WTC11 (cell line): ENCODE measurements at places on chromosomes 7 and 10. TPM values are rescaled to one million over a fixed set of nuclear protein-coding genes. Genes with fewer than 3 reads are reported as not detected.
A peak's percentile ranks its signal among the peaks of the same experiment; 100 is the strongest.

- no peak overlapping the region for H3K4me3 ChIP-seq
- H3K27me3 ChIP-seq = no peaks in the 10 kb centered on the region
- no peak for DNase-seq
- no peaks in the 10 kb centered on the region for H3K36me3 ChIP-seq
These were observed 170.0 kb upstream of the MKLN1 start for GRCh38 chr7:131157530-131158243.

- DNase-seq = no peak
- peaks cover 5% of the 10 kb centered on the region; the same call in 1 of the 2 replicates for H3K36me3 ChIP-seq
- H3K27ac ChIP-seq = no peak overlapping the region
- H3K4me1 ChIP-seq = peaks cover 43% of the 10 kb centered on the region
- no peak overlapping the region for H3K4me3 ChIP-seq
- no peaks in the 10 kb centered on the region for H3K27me3 ChIP-seq
These were observed 386.0 kb downstream of the RPS24 start for GRCh38 chr10:78419481-78420265.

GRCh38 chr7:5360451-5360850 is 63.2 kb downstream of the TNRC18 start:
- DNase-seq = no peak
- peaks cover 11% of the 10 kb centered on the region for H3K36me3 ChIP-seq
- no peaks in the 10 kb centered on the region for H3K4me1 ChIP-seq

MLXIPL gene
- total RNA-seq = 20.4 to 26.6 TPM (median 23.8 TPM) in 3 replicates

DNA sequence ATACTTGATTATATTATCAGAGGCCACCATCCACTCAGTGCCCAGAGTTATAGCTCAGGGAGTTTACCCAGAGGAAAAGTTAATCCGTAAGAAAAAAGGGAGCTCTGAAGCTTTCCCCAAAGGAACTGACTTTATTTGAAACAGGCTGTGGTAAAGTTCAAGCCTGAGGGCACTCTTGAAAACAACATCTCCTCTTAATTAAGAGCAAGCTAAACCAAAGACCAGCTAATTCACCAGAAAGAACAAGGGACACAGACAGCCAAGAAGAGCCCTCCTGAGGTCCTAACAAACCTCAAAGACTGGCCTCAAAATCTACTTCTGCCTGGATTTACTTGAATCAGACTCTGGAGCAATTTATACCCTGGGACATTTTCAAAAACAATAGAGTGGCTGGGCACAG is 159.6 kb upstream of the CHST15 start:
- H3K27ac ChIP-seq = no peak overlapping the region
- H3K4me3 ChIP-seq = no peak overlapping the region
- peaks cover 4% of the 10 kb centered on the region for H3K36me3 ChIP-seq
- H3K4me1 ChIP-seq = no peaks in the 10 kb centered on the region
- DNase-seq = no peak

- no peak for DNase-seq
- H3K36me3 ChIP-seq = no peaks in the 10 kb centered on the region
- H3K4me1 ChIP-seq = peaks cover 24% of the 10 kb centered on the region
- no peak overlapping the region for H3K27ac ChIP-seq
These were observed 82.9 kb downstream of the PRTFDC1 start for GRCh38 chr10:24869354-24870015.

- no peaks in the 10 kb centered on the region for H3K36me3 ChIP-seq
- peaks cover 6% of the 10 kb centered on the region; the same call in 1 of the 2 replicates for H3K4me1 ChIP-seq
- DNase-seq = no peak
These were observed 846 bp downstream of the ANKRD26 start for GRCh38 chr10:27099448-27099847.

DNA sequence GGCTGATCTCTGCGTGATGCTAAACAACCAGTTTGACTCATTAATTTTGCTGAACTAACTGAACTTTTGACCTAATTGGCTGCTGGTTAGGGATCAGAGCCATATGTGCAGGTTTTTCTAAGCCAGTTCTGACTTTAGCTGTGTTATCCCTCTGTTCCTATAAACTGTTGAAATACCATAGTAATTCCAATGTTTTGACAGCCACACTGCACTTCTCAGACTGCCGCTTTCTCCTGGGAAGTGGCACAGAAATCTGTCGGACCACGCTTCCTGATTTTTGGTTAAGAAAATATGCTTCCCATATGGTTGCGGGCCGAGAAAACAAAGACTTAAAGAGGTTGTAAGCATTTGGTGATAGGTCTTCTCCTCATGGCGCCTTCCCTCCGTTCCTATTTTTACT is 42.3 kb downstream of the TBXAS1 start:
- H3K27ac ChIP-seq = no peak overlapping the region
- no peak for DNase-seq
- H3K36me3 ChIP-seq = no peaks in the 10 kb centered on the region
- no peak overlapping the region for H3K4me3 ChIP-seq

MSS51 gene
- total RNA-seq = 2.9 to 3.1 TPM (median 3.0 TPM) in 3 replicates

GRCh38 chr7:112452102-112452888 is 2.0 kb downstream of the IFRD1 start:
- peak overlapping the region; percentile 94 for H3K4me3 ChIP-seq
- H3K36me3 ChIP-seq = peaks cover 14% of the 10 kb centered on the region
- no peak for DNase-seq
- no peaks in the 10 kb centered on the region for H3K27me3 ChIP-seq

GRCh38 chr10:3481496-3481895 is 303.5 kb downstream of the KLF6 start:
- H3K4me3 ChIP-seq = no peak overlapping the region
- H3K36me3 ChIP-seq = no peaks in the 10 kb centered on the region
- no peaks in the 10 kb centered on the region for H3K27me3 ChIP-seq
- H3K27ac ChIP-seq = no peak overlapping the region
- H3K4me1 ChIP-seq = peaks cover 41% of the 10 kb centered on the region
- no peak for DNase-seq

CASP7 gene
- 4.7 to 6.0 TPM (median 4.7 TPM) in 3 replicates for total RNA-seq

DNA sequence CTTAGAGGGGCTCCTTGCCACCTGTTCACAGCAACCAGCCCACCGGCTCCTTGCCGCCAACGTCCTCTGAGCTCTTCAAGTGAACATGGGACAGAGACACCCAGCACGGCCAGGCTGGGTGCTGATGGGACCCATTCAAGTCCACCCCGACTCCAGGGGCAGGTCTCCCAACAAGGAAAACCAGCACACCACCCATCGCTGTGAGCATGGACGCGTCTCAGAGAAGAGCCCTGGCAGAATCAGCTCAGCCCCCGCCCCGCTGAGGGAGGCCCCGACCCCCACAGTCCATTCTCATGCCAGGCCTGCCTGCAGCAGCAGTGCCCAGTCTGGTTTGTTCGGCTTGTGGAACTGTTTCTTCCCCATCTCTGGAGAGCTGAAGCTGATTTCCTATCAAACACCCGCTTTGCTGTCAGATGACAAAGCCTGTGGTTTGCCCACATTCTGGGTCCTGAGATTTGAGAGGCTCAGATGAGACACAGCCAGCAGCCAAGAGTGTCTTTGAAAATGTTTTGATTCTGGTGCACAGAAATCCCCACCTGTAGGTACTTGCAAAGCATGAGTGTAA is 216.6 kb downstream of the ZMYND11 start:
- no peaks in the 10 kb centered on the region for H3K27me3 ChIP-seq
- no peak for DNase-seq
- no peak overlapping the region for H3K4me3 ChIP-seq
- no peaks in the 10 kb centered on the region for H3K4me1 ChIP-seq

GRCh38 chr7:121429798-121430197 is 33.7 kb upstream of the FAM3C start:
- H3K4me3 ChIP-seq = no peak overlapping the region
- no peaks in the 10 kb centered on the region for H3K4me1 ChIP-seq
- H3K27me3 ChIP-seq = no peaks in the 10 kb centered on the region
- H3K27ac ChIP-seq = no peak overlapping the region
- DNase-seq = no peak

DNA sequence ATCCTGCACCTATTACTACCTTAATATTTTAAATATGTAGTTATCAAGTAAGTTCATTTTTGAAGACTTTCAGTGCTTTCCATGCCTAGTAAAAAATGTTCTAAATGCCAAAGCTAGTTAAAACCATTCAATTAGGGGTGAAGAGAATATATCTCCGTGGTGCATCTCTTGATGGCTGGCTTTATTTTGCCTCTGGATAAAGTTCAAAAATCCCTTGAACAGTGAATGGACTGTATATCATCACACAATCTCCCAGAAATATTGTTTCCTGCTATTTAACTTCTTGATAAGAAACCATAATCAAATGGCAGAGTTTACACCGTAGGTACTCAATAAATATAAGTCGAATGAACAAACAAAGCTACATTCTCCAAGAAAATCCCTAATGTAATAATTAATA is 1113.0 kb upstream of the C7orf33 start:
- H3K27ac ChIP-seq = no peak overlapping the region
- no peaks in the 10 kb centered on the region for H3K4me1 ChIP-seq
- no peaks in the 10 kb centered on the region for H3K27me3 ChIP-seq
- no peaks in the 10 kb centered on the region for H3K36me3 ChIP-seq

ZNF248 gene
- 1.9 to 2.6 TPM (median 2.3 TPM) in 3 replicates for total RNA-seq

DNA sequence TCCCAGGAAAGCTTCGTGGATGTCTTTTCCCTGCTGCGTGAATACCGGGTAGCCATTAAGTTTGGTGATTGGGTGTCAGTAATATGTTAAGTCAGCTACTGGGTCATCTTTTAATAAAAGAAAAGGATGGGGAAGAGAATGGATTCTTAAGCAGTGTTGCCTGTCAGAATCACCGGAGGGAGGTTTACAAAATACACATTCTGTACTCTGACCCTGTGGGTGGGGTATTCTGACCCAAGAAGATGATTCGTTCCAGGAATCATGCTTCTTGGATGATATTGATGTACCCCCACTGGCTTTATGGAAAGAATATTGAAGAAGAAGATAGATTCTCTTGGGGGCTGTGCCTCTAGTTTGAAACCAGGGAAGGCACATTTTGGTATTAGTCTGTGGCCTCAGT is 18.3 kb downstream of the SGPL1 start:
- no peak overlapping the region for H3K4me3 ChIP-seq
- no peak overlapping the region for H3K27ac ChIP-seq
- no peaks in the 10 kb centered on the region for H3K27me3 ChIP-seq
- no peak for DNase-seq
- no peaks in the 10 kb centered on the region for H3K4me1 ChIP-seq

DNA sequence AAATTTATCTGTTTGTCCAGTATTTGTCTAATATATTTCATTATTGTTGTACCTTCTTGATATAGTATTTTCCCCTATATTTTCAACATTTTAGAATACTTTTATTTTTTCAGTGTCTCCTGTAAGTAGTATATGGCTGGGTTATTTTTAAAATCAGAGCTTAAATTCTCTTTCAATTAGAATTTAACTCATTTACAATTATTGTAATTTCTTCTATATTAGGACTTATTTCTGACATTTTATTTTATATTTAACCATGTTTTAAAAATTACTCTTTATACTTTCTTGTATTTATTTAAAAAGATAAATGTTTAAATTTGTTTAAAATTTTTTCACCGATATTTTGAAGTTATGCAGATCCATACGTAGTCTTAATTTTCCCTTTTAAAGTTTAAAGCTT is 220.0 kb upstream of the NPVF start:
- no peak overlapping the region for H3K4me3 ChIP-seq
- peaks cover under 1% of the 10 kb centered on the region; the same call in 1 of the 2 replicates for H3K27me3 ChIP-seq
- H3K27ac ChIP-seq = no peak overlapping the region

DNA sequence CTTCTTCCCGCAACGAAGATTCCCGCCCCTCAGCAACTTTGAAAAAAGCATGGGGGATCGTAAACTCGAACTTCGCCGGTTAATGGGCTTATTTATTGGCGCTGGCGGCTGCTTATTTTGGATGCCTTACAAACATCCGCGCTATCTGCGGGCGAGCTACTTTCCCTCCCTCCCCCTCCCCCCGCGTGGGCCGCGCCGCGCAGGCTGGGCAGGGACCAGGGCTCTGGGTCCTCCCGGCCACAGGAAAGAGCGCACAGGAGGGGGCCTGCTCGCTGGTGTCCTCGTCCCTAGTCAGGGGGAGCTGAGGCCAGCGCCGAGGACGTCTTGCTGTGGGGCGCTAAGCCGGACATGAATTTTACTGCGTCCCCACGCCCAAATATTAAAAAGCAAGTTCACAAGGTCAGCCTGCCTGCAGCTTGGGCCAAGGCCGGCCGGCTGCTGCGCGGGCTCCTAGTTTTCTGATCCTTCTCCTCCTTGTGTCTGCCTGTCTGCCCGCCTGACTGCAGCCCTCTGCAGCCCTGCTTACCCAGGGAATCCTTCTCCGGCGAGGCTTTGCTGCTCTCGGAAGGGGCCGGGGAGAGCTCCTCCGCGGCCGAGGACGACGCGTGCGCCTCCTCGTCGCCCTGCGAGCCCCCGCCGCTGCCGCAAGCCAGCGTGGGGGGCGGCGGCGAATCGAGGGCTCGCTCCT is 1.2 kb downstream of the HOXA10 start:
- DNase-seq = no peak
- no peak overlapping the region for H3K4me3 ChIP-seq
- H3K27ac ChIP-seq = no peak overlapping the region
- H3K27me3 ChIP-seq = peaks cover 99% of the 10 kb centered on the region

DNA sequence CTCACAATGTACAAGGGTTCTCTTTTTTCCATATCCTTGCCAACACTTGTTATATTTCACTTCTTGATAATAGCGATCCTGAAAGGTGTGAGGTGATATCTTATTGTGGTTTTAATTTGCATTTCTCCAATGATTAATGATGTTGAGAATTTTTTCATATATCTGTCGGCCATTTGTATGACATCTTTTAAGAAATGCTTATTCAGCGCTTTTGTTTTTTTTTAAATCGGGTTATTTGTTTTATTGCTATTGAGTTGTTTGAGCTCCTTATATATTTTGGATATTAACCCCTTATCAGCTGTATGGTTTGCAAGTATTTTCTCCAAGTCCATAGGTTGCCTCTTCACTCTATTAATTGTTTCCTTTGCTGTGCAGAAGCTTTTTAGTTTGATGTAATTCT is 218.8 kb downstream of the MTERF1 start:
- H3K36me3 ChIP-seq = no peaks in the 10 kb centered on the region
- no peak for DNase-seq

GRCh38 chr7:79401254-79401653 is 52.2 kb downstream of the MAGI2 start:
- no peaks in the 10 kb centered on the region for H3K36me3 ChIP-seq
- H3K4me1 ChIP-seq = no peaks in the 10 kb centered on the region
- H3K27ac ChIP-seq = no peak overlapping the region
- no peak for DNase-seq

DNA sequence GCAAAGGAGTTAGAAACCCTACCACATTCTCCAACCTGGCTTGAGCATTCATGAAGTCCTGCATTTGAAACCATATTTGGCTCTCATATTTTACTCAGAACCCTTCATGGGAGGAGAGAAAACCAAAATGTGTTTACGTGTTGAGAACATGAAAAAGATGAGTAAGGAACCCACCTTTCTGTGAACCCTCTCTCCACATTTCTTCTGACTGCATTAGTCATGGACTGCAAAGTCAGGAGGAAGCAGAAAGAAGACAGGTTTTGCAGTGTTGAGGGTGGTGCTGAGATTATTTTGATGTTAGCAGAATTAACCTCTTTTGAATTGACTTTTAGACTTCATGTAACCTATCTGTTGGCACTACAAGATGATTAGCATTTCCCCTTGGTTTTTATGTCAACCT is 4.9 kb downstream of the IFIT1B start:
- H3K4me1 ChIP-seq = peaks cover 17% of the 10 kb centered on the region
- no peak for DNase-seq
- H3K36me3 ChIP-seq = no peaks in the 10 kb centered on the region
- H3K4me3 ChIP-seq = no peak overlapping the region
- H3K27me3 ChIP-seq = no peaks in the 10 kb centered on the region

- H3K27ac ChIP-seq = no peak overlapping the region
- no peak for DNase-seq
- no peaks in the 10 kb centered on the region for H3K27me3 ChIP-seq
- H3K4me1 ChIP-seq = peaks cover 2% of the 10 kb centered on the region; the same call in 1 of the 2 replicates
These were observed 444.2 kb upstream of the NPVF start for GRCh38 chr7:25672496-25672895.

BET1 gene
- 24.8 to 26.7 TPM (median 25.8 TPM) in 3 replicates for total RNA-seq

GRCh38 chr7:23075571-23075970 is 30.0 kb upstream of the KLHL7 start:
- no peak overlapping the region for H3K27ac ChIP-seq
- DNase-seq = no peak
- peaks cover 31% of the 10 kb centered on the region for H3K4me1 ChIP-seq
